ENCODE measurements at places on chromosomes 13 and 19. TPM values are rescaled to one million over a fixed set of nuclear protein-coding genes. Genes with fewer than 3 reads are reported as not detected.

GRCh38 chr19:32581705-32582179 is 752 bp downstream of the PDCD5 start:
- DNase-seq = peak; percentile 3

DNA sequence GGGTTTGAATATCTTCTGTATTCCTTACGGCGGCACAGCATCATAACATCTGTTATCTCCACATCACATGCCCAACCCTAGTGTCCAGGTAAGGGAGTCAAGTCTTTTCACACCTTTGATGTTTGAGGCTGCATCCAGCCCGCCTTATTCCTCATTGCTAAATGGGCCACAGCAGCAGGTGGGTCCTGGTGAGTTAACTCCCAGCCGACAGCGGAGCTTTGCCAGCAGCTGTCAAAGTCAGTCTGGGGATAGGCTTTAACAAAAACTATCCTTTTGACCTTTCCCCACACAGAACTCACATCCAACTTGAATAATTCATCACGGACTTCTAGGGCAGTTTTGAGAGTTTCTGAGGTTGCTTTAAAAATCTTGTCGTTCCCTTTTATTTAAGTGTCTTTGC is 235.1 kb downstream of the DLEU7 start:
- DNase-seq = no peak

DNA sequence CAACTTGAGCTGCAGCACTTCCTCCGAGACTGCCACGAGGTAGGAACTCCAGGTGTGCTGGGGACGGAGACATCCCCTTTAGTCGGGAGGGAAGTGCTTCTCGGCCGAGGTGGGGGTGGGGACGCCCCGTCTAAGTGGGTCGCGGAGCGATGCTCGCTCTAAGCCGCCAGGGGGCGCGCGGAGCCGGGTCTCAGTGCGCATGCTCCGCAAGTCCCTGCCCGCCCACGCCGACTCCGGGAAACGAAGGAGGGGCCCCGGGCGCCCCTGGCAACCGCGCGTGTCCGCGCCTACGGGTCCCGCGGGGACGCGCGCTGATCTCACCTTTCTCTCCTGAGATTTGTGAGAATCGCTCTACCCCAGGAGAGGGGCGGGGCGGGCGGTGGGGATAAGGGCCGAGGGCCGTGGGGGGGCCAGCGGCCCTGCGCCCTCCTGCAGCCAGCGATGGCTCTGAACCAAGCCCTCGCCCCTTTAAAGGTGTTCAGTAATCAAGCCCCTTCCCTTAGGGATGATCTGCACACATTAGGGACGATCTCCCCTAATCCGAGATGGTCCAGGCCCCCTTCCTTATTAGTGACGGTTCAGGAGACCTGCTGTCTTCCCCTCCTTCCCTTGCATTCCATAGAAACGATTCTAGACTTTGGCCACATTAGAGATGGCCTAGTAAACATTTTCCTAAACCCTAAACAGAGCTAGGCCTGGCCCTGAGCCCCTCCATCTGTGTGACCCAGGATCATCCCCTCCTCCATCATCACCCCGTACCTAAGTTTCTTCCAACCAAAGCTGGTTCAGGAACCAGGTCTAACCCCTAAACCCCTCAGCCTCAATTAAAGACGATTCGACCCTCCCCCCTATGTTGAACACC is 47.3 kb upstream of the SHKBP1 start:
- peak; percentile 81 for DNase-seq

DNA sequence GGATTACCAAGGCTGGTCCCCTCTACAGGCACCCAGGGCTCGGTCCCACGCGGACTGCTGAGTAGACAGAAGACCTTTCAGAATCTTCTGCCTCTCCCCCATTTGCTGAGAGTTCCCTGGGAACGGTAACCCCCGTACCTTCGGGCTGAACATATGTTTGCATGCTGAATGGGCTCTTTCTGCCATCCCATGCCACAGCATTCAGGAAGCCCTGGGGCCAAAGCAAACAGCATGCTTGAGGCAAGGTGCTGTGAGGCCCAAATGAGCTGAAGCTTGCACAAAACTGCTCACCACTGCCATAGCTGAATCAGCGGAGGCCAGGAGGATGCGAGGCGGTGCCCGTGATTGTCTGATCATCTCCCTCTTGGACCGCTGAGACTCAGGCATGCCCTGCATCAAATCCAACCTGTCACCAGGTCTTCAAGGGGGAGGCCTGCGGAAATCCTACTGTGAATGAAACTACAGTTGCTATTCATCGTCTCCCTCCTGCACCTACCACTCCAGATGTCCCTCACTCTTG is 16.3 kb upstream of the C19orf12 start:
- DNase-seq = no peak

DNA sequence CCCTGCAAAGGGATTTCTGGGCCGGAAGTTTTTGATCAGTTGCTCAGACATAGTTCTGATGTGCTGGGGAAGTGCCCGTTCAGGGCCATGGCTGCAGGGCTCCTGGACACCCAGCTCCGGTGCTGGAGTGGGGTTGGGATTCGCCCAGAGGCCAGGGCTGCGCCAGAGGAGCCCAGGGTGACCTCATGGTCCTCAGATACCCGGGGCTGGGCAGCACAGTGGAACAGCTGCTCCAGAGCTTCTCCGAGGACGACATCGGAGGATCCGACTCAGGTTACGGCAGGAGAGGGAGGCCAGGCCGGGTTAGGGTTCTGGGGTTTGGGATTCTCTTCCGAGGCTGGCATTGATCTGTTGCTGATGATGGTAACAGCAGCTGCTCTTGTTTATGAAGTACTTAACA is 20.9 kb downstream of the CARM1 start:
- DNase-seq = no peak

DNA sequence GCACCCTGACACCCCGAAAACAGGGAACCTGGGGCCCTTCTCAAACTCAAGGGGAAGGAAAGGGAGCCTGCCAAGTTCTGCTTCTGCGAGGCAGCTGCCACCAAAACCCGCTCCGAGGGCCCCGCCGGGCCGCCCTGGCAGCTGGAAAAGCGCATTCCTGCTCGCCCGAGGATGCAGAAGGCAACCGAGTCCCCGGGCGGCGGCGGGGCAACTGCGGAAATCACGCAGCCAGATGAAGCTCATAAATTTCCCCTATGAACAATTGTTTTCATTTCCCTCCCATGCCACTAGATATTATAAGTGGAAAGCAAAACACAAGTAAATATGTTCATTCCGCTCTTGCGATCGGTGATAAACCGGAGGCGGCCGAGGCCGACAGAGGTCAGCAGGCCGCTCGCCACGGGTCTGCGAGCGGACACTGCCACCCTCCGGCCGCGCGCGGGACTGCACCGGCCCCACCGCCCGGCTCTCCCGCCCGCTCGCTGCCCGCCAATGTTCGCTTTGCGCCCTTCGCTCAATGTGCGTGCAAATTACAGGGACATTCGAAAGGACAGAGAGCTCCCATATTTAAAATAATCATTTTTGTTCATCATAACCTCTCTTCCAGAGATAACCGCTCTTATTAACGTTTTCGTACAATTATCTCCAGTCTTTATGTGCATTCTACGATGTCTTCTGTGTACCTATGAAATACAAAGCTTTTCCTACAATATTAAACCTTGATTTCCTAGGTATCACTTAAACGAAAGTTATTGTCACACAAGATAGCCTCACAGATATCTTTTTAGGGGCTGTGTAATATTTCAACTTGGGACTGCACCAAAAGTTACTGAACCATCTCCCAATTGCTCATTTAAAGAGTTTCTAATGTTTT is 120.8 kb upstream of the ZNF507 start:
- peak; percentile 47 for DNase-seq

GRCh38 chr13:100508455-100508854 is 80.1 kb downstream of the GGACT start:
- no peak for DNase-seq

- DNase-seq = peak; percentile 80
Observed at GRCh38 chr19:3163230-3163886, 15.2 kb upstream of the S1PR4 start.

- no peak for DNase-seq
Observed at GRCh38 chr13:30091035-30091434, 216.3 kb downstream of the KATNAL1 start.

DNA sequence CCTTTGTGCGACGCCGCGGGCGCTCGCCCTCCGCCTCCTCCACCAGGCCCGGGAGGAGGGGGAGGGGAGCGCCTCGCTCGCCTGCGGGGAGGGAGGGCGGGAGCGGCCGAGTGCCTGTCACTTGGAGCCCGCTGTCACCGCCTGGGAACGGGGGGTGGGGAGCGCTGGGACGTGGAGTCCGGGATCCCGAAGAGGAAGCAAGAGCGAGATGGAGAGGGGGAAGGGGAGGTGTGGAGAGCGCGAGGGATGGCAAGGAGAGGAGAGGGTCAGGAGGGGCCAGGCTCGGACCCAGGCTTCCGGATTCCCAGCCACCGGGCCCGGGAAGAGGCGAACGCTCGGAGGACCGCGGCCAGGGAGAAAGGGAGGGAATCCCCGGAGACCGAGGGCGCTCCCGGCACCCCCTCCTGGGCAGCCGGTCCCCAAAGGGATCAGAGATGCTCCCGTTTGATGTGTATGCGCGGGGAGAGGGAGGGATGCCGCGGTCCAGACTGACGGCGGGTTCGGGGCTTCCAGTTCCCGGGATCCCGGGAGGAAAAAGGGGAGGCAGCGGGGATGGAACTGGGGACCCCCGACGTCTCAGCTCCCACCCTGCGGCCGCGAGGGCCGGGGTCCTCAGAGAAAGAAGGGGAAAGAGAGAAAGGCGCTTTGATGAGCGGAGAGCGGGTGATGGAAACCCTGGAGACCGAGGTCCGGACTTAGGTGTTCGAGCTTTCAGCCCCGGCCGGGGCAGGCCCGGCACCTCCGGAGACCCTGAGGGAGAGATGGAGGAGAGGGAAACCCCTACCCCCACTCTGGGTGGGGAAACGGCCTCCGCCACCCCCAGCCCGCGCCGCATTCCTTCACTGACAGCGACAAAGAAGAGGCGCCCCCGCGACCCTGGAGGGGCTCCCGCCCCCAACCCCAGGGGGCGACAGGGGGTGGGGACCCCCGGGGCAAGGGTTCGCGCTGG is 4.7 kb upstream of the DPF1 start:
- no peak for DNase-seq

DNA sequence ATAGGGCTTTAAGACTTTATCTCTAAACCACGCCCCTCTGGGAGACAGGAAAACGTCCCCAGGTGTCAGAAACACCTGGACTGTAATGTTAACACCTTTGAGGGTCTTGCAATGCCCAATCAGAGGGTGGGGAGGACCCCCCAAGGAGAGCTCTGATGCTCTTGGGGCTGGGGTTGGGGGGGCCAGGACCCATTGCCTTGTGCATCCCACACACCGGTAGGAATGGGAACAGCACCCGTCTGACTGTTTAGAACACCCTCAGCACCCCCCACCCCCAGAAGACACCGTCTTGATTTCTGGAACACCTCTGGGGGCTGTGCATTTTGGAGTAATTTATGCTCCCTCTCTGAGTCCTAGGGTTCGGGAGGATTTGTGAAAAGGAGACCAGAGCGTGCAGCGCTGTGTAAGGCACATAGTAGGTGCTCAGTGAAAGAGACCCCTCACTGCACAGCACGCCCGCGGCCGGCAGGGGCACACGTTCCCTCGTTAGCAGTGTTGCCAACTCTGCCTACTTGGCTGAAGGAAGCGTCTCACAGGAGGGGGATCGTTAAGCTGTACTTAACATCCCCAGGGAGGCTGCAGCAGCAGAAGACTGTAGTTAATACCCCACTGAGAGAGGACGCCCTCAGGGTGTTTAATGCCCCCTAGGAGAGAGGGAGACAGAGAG is 2.8 kb upstream of the ERFL start:
- DNase-seq = no peak

DNA sequence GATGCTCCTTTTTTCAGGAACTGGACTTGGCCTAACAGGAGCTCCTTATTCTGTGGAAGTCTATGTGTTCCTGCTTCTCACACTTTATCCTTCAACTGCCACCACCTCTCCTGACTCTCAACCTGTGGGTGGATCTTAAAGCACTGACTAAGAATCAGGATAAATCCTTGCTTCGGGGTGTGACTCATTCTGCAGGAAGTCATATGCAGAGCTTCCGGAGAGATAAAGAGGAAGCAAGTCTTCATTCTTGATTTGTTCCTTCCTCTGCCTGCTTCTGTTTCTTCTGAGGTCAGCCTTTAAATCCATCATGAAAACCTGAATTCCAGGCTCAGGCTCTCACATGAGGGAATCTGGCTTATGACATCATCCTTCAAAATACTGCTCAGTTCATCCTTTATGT is 137.1 kb upstream of the ATXN8OS start:
- peak; percentile 35 for DNase-seq

The SLITRK6 gene
- total RNA-seq = 4.1 TPM

The ASF1B gene
- 84.7 TPM for total RNA-seq

The TMC4 gene
- 13.4 TPM for total RNA-seq

The TGFBR3L gene
- 10.5 TPM for total RNA-seq

The TEX101 gene
- total RNA-seq = not detected

The ZNF627 gene
- total RNA-seq = 8.5 TPM

The PTGER1 gene
- 2.4 TPM for total RNA-seq

The APC2 gene
- total RNA-seq = 1.4 TPM

The ZNF146 gene
- 83.1 TPM for total RNA-seq

The GRIN2D gene
- 1.0 TPM for total RNA-seq

The KLK1 gene
- total RNA-seq = not detected

The NLRP11 gene
- total RNA-seq = 0.23 TPM

The MAB21L1 gene
- total RNA-seq = not detected

The PBX4 gene
- total RNA-seq = 6.9 TPM

Data from PC-3 (cell line).